ENCODE measurements at places on chromosomes 4 and X.

DNA sequence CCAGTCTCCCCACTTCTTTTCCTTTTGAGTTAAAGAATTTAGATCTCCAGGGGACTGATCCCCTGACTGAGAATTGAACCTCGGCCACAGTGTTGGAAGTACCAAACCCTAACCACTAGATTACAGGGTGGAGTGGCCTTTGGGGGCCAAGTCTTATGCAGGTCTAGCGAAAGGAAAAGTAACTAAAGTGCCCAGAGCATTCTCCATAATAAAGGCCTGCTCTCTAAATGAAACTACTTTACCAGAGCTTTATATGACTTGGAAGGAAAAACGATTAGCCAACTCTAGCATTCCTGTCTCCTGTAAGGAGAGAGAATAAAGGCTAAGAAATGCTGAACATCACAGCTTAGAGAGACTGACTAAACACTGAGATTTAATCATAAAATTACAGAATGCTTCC, 788.0 kb downstream of the C4orf33 start:
- DNase-seq: no peak

DNA sequence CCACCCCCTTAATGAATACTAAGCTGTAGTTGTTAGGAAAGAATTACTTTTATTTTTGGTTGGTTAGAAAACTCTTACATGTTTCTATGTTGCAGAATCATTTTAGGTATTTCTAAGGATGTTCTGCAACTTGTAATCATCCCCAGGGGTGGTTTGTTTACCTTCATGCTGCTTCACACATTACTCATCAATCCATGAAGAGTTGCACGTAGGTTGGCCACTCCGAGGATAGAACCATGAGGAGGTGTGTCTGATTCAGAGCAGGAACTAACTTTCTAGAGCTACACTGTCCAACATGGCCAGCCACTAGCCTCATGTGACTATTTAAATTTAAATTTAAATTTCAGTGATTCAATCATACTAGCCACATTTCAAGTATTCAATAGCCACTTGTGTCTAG, 127.2 kb upstream of the FRMPD4 start:
- DNase-seq: peak; percentile 68

DNA sequence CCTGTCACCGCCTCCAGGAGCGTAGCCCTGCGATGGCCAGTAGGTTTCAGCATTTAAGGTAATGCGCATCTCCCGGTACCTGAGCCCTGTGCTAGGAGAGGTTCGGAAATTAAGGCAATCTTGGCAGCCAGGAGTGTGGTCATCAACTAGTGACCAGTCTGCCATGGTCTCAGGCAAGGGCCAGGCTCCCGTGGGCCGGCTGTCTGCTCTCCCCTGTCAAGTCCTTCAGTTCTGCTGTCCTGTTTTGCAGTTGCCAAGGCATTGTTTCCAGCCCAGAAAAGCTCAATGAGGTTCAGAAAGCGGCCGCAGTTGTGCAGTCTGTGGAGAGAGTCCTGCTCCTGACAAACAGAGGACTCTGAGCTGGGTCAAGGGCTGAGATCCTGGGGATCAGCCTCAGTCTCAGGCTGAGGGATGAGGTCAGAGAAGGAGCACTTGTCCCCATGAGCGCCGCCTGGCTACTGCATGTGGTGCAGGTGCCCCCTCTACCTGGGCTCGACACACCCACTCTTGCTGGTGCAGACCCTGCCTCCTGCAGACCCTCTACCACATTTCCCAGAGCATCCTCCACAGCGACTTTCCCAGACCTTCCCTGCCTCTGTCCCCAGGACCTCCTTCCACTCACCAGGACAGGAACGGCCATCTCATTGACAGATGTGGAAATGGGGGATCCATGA, 53.4 kb upstream of the PSAPL1 start:
- DNase-seq: no peak

- DNase-seq: no peak
Observed at GRCh38 chrX:17237146-17237545, 137.9 kb upstream of the NHS start.

GRCh38 chrX:129759576-129760061, 20.1 kb upstream of the SASH3 start:
- DNase-seq: peak; percentile 84

- peak; percentile 20 for DNase-seq
Observed at GRCh38 chr4:1767770-1768366, 25.2 kb upstream of the FGFR3 start.

GRCh38 chrX:120677004-120677652, 47.3 kb upstream of the C1GALT1C1 start:
- peak; percentile 57 for DNase-seq

DNA sequence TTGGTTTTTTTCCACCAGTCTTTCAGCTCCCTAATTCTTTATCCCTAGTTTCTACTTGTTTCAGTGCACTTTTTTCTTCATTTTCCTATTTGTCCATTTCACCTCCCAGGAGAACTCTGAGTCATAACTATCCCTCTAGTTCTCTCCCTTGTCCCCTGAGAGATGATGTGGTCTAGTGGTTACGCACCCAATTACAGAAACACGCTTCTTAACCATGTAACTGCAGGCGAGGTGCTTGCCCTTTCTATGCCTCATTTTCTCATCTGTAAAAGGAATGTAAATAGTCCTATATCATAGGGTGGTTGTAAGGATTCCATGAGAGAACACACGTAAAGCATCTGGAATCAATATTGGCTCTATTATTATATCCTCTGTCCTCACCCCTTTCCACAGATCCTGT, 8.8 kb upstream of the GRPR start:
- DNase-seq: peak; percentile 94

- DNase-seq: peak; percentile 88
Observed at GRCh38 chr4:17619416-17620105, 5.1 kb downstream of the MED28 start.

DNA sequence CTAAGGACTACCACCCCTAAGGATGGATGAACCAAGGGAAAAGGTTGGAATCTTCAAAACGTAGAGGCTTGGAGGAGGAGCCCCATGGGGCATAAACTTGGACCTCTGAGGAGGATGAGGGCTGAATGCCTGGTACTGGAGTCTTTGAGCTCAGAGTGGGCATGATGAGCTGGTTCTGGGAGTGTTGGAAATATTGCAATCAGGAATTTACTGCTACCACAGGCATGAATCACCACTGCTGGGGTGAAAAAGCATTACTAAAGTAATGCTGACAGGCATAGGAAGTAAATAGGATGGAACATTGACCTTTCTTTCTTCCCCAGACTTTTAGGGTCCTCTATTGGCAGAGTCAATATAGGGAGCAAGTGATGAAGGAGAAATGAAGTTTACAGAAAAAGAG, 105.8 kb upstream of the RPS6KA3 start:
- DNase-seq: no peak

DNA sequence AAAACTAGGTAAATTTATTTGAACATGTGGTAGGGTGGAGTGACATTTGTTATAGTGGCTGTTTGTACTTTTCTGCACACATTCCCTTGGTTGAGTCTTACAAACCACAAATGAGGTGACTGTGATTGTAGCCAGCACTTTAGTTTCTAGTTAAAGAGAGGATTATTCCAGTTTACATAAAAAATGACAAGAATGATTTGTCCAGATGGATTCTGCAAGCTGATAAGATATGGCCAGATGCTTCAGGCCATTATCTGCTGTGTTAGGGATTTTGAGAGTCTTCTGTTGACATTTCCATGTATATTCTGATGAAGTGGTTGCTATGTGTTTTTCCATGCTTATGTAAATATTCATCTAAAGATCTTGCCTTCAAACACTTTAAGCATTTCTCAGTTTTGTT, 31.0 kb upstream of the PDE5A start:
- DNase-seq: no peak

- DNase-seq: no peak
Observed at GRCh38 chrX:95903490-95903889, 781.2 kb upstream of the DIAPH2 start.

- DNase-seq: no peak
Observed at GRCh38 chr4:95539106-95539505, 9.7 kb downstream of the UNC5C start.

DNA sequence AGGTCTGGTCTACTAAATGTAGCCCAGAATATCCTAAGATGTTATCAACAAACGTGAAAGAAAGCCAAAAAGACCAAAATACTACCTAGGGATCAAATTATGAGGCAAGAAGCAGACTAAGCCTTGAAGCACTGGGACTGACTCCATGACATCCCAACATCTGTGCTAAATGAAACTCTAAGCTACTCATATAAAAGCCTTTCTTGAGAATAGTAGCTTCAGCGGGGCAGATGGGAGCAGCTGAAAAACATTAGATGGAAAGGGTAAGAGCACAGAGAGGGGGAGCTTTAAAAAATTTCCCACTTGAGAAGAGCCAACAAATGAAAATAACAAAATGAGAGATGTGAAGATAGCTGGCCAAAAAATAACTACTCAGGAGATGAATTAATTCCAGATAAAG, 81.7 kb downstream of the MAD2L1 start:
- no peak for DNase-seq

GRCh38 chr4:3486541-3487540, 23.7 kb downstream of the DOK7 start:
- no peak for DNase-seq

Data from fibroblast of mammary gland (primary cell).